Tibial artery (tissue), 4 donors: ENCODE measurements at places on chromosomes 4 and X.

DNA sequence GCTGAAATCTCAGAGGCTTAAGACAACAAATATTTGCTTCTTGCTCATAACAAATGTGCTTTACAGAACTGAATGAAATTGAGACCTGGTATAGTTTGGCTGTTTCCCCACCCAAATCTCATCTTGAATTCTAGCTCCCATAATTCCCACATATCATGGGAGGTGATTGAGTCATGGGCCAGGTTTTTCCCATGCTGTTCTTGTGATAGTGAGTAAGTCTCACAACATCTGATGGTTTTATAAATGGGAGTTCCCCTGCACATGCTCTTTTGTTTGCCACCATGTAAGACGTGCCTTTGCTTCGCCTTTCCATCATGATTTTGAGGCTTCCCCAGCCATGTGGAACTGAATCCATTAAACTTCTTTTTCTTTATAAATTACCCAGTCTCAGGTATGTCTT lies 221.1 kb upstream of the DIPK2B start:
- H3K36me3 ChIP-seq, result no peaks in the 10 kb centered on the region
- no peak overlapping the region for H3K4me3 ChIP-seq
- H3K4me1 ChIP-seq, result no peaks in the 10 kb centered on the region

DNA sequence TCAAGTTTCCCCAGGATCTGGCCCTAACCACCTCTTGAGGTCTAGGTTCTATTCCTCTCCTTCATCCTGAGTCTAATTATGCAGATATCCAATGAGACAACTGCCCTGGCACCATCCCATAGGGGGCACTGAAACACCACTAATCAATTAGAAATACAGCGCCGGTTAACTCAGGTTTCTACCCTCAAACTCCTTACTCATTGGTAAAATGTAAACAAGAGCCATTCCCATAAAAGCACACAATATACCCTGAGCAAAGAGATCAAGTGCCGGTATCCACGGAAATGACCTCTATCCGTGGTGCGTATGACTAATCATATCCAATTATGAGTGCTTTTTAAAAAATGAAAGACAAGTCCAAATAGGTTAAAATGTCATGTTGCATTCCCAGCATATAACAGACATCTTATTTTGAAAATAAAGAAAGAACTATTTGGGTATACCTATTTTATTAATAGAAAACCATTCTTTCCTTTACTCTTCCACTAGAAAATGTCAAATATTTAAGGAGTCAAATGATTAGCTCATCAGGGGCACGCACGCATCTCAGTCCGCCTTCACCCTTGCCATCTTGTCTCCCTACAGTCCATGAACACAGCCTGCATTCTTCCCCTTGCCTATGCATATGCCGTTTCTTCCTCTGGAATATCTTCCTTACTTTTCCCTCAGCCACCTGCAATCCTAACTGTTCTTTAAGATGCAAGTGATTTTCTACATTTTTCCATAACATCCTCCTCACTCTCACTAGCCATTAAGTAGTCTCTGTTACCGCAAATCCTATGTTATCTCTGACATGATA lies 141.1 kb downstream of the MAML3 start:
- no peaks in the 10 kb centered on the region for H3K36me3 ChIP-seq
- H3K27me3 ChIP-seq, result no peaks in the 10 kb centered on the region
- no peaks in the 10 kb centered on the region for H3K4me1 ChIP-seq
- peak; percentile 58 for DNase-seq
- H3K4me3 ChIP-seq, result no peak overlapping the region
- no peak overlapping the region for H3K27ac ChIP-seq

GRCh38 chrX:48935301-48935670 lies 16.5 kb upstream of the PIM2 start:
- no peak overlapping the region for H3K4me3 ChIP-seq
- H3K27ac ChIP-seq, result no peak overlapping the region
- DNase-seq, result no peak
- no peaks in the 10 kb centered on the region for H3K27me3 ChIP-seq
- peaks cover 11% of the 10 kb centered on the region for H3K4me1 ChIP-seq

DNA sequence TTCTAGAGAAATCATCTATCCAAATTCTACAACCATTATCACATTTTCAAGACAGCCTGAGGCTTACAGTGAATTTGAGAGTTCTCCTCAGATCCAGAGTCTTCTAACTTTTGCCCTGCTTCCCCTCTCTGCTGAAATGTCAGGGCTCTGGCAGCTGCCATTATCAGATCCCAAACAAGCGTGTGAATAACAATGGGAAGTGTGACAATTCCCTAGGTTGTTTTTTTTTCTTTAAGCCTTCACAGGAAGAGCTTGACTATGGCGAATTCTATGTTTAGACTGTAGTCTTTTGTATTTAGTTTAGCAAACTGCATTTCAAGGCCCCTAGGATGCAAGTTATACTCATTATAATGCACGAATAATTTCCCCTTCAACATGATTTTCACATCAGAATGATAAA lies 61.3 kb upstream of the KDR start:
- no peaks in the 10 kb centered on the region for H3K27me3 ChIP-seq
- H3K4me3 ChIP-seq, result no peak overlapping the region
- no peak overlapping the region for H3K27ac ChIP-seq
- H3K36me3 ChIP-seq, result no peaks in the 10 kb centered on the region
- DNase-seq, result no peak
- no peaks in the 10 kb centered on the region for H3K4me1 ChIP-seq

DNA sequence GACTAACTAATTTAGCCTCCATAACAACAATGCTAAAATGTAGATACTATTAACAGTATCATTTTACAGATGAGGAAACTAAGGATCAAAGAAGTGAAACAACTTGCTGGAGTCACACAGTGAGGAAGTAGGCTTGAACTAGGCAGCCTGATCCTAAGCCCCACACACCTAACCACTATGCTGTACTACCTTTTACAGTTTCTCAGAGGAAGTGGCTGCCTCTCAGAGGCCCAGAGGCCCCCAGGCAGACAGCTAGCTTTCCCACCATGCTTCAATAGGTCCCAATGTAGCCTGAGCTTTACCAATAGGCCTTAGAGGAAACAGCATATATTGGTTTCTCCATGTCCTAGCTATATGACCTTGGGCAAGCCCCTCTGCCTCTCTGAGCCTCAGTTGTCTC lies 69.4 kb upstream of the PJA1 start:
- peaks cover 5% of the 10 kb centered on the region for H3K4me1 ChIP-seq
- H3K27me3 ChIP-seq, result no peaks in the 10 kb centered on the region
- H3K36me3 ChIP-seq, result no peaks in the 10 kb centered on the region
- H3K4me3 ChIP-seq, result no peak overlapping the region
- no peak for DNase-seq
- H3K27ac ChIP-seq, result no peak overlapping the region

- no peaks in the 10 kb centered on the region for H3K4me1 ChIP-seq
- no peaks in the 10 kb centered on the region for H3K27me3 ChIP-seq
- no peak overlapping the region for H3K4me3 ChIP-seq
- no peak for DNase-seq
- H3K36me3 ChIP-seq, result no peaks in the 10 kb centered on the region
Measured at GRCh38 chr4:182973511-182973911, 56.3 kb upstream of the DCTD start.
